Ecto neural progenitor cell (in vitro differentiated cells): ENCODE measurements at places on chromosomes 16 and 17.

- DNase-seq, result no peak
Measured at GRCh38 chr16:75965504-75966374, 239.4 kb upstream of the CPHXL start.

GRCh38 chr17:32020943-32021614 lies 13.9 kb downstream of the LRRC37B start:
- DNase-seq, result no peak

DNA sequence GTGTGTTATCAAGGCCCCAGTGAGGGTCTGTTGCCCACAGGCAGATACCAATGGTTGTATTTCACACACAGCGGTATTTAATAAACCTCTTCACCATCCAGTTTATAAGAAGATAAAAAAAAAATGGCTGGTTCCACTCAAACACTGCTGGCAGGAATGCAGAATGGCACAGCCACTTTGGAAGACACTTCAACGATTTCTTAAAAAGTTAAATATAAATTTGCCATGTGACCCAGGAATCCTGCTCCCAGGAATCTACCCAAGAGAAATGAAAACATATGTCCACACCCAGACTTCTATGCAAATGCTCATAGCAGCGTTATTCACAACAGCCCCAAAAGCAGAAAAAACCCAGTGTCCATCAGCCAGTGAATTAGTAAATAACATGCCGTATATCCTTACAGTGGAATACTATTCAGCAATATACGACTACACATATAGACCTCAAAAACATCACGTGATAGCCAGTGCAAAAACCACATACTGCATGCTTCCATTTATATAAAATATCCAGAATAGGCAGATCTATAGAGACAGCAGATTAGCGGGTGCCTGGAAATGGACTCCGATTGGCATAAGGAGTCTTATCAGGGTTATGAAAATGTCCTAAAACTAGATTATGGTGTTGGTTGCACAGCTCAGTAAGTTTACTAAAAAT lies 38.7 kb downstream of the XYLT1 start:
- DNase-seq, result no peak

GRCh38 chr16:67421030-67421429 lies 4.8 kb upstream of the ZDHHC1 start:
- DNase-seq, result no peak

DNA sequence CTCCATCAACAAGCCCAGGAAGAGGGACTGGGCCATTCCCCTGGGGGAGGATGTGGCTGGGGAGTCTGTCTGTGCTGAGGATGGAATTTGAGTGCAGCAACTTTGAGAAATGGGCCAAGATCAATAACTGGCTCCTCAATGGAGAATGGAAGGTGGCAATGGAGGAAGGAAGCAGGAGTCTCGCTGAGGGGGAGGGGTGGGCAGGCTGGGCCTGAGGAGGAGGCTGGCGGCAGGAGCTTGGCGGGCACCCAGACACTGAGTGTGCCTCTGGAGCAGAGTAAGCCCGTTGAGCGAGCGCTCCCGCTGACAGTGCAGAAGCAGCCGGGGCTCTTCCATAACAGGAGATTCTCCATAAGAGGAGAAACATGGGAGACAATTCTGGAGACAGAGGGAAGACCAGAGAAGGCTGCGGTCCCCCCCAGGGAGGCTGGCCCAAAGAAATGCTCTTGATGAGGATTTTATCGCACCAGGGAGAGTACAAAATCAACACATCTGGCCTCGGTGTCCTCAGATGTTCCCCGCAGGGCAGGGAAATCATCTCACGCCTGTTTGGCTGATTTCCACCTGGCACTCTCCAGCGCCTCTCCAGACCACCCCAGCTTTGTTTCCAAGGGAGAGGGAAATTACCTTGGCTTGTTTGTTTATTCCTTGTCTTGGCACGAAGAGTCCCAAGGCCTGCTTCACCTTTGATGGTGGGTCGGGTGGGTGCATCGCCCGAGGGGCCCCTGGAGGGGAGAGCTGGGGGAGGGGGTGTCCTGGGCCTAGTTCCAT lies 2.8 kb upstream of the MMP15 start:
- no peak for DNase-seq

GRCh38 chr16:84725481-84726078 lies 25.8 kb downstream of the USP10 start:
- DNase-seq, result no peak
